Activated naive CD4-positive, alpha-beta T cell treated with Interleukin-2 at 50 U/mL for 16 hours (primary cell): ENCODE measurements at places on chromosomes 2 and 18.

DNA sequence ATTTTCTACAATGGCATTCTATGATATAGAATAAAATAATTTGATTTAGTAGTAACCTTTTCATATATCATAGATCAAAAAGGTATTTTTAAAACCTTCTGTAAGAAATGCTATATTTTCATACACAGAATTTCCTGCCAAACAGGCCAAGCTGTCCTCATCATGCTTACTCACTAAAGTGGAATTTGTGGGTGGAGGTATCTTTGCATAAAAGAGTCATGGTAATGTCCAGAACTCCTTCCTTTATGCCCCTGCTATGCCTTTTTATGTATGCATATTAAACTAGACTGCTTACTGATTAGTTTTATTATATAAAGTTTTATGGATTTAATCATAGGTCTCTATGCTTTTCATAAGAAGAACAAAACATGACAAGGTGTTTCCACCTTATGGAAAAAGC is 27.5 kb upstream of the MARCHF7 start:
- DNase-seq, result no peak

GRCh38 chr18:62877411-62878221 is 162.3 kb downstream of the PHLPP1 start:
- DNase-seq, result no peak

DNA sequence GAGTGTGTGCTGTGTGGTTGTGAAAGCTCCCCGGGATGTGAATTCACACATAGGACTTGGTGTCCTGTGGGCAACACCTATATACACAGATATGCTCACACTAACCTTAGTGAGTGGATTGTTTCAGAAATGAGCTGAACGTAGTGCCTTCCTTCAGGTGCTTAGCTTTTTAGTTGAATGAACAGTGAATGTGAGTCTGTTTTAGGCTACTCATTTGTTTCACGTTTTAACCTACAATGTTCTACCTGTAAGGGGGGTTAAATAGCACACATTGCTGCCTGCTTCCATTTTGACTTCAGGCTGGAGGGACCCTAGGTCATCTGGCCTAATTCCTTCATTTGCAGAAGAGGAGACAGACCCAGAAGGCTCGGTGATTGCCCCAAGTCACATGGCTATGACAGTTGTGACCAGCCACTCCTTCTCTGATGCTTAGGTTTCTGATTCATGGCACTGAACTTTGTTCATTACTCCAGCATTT is 1.0 kb downstream of the PLEK start:
- DNase-seq, result no peak

DNA sequence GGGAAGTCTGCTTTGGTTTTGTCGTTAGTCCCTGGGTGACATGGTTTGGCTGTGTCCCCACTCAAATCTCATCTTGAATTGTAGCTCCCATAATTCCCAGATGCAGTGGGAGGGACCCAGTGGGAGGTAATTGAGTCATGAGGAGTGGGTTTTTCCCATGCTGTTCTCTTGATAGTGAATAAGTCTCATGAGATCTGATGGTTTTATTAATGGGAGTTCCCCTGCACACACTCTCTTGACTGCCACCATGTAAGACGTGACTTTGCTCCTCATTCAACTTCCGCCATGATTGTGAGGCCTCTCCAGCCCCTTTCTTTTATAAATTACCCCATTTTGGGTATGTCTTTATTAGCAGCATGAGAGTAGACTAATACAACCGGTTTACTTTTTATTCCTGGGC is 405.8 kb upstream of the ID2 start:
- no peak for DNase-seq

DNA sequence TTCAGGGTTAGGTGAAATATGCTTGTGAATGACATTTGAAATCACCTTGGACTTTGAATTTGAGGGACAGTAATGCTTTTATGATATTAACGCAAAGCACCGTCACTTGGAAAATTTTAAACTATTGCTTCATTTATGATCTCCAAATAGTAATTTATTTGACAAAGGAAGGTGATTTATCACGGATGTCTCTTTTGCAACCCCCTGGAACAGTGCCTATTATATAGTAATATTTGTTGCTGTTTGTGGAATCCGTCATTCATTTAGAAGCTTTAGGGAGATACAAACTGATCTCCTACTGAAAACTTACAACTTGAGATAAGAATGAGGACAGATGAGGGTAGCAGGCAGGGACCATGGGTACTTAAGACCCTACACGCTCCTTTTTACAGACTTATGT is 10.7 kb upstream of the ZEB2 start:
- no peak for DNase-seq

- no peak for DNase-seq
Measured at GRCh38 chr2:30039101-30039500, 107.7 kb upstream of the YPEL5 start.

GRCh38 chr2:174881678-174882077 is 117.4 kb upstream of the CHRNA1 start:
- no peak for DNase-seq

DNA sequence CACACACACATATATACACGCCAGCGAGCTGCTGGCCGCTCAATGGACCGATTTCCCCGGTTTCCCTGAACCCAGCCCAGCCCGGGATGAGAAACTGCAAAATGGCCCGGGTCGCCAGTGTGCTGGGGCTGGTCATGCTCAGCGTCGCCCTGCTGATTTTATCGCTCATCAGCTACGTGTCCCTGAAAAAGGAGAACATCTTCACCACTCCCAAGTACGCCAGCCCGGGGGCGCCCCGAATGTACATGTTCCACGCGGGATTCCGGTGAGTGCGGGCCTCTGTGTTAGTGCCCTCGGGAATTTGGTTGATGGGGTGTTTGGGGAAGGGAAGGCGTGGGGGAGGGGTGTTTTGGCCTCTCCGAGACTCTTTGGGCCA is 392 bp downstream of the ST8SIA3 start:
- no peak for DNase-seq

DNA sequence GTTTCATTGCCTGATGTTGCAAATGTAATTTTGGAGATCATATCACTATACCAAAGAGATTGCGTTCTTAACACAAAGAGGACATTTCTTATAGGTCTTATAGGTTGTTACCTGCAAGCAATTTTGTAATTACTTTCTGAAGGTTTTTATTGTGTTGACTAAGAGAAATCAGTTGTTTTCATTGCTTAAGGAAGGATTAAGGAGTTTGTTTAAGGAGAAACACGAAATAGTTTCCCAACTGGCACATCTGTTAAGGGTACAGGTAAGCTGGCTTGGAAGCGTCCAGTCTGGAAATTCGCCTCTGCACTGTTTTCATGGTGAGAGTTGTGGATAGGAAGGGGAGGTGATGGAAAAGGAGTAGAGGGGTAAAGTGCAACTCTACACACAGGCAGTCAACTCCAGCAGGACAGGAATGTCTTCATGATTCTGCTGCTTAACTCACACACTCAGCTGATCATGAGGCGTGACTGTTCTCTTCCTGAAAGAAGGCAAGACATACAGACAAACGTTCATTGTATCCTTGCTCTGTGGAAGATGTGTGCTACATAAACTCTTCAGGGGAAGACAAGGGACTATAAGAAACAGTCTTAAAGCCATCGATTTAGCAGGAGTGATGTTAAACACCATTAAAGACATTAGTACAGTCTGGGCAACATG is 61.4 kb upstream of the ACSL3 start:
- no peak for DNase-seq

GRCh38 chr2:178194600-178195389 is 483 bp downstream of the OSBPL6 start:
- DNase-seq, result peak; percentile 6

- no peak for DNase-seq
Measured at GRCh38 chr2:60520151-60520876, 33.1 kb downstream of the BCL11A start.

DNA sequence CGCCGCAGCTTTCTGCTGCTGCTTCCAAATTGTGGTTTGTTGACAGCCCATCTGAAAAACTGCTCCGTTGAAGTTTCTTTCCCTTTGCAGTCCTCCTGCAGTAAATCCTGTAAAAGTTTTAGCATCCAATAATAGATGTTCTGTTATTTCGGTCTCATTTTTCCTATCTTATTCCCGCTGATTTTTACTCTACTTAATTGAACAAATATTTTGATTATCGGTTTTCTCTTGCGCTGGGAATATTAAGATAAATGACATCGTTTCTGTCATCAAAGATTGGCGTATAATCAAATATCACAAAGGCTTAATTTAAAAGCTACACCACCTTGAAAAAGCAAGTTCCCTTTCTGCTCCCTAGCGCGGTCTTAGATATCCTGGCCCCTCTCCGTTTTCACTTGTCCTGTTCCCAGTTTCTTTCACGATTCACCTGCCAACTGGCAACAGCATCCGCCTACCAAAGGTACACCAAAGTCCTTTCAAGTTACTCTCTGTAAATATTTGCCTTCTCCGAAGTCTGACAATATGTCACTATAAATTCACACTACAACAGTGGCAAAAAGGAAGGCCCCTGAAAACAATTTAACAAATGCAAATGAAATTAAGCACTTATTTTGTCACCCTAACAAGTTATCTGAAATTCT is 1.0 kb upstream of the STRN start:
- no peak for DNase-seq

DNA sequence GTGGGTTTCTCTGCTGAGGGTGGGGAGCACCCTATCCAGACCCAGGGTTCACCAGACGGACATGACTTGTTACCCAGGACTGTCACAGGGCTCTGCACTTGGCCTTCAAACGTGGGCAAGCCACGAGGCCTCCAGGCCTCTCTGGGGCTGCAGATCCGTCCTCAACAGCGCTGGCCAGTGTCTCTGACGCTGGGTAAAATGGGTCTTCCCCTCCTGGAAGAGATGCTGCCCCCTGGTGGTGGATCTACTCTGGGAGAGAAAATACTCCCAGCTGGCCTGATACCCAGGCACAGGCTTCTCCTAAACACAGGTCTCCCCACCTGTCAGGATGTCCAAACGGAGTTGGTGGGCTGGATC is 3.7 kb downstream of the GPR17 start:
- DNase-seq, result peak; percentile 86

DNA sequence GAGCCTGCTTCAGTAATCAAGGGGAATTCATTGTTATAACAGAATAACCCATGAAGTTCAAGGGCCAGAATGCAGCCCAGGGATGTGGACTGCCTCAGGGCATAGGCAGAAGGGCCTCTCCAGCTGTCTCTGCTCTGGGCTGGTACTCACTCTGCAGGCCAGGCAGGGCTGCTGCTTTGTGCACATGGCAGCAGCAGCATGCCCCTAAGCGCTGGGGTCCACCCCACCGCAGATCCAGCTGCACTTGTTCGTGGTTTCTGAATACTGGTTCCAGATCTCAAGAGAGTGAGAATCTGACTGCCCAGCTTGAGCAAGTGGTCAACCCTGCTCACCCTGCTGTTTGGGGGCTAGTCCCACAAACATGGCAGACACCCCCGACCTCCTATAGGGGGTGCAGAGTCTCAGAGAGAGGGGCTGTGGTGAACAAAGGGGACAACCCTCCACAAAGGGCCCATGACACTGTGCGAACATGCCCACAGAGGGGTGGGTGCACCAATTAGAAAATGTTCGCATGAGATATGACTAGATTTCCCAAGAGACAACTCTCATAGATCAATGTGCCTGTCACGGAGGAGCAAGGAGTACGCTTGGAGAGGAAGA is 87.3 kb downstream of the ACTR3 start:
- DNase-seq, result no peak

DNA sequence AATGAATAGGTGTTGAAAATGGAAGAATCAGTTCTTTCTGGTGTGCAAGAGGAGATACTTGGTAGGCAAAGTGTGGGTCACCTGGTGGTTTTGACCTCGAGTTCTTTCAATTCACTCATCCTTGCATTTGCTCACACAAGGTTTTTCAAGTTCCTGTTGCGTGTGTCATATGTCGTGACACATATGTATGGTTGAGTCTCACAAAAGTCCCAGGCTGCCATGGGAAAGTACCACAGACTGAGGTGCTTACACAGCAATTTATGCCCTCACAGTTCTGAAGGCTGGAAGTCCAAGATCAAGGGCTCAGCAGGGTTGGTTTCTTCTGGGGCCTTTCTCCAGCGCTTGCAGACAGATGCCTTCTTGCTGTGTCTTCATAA is 64.4 kb downstream of the NCK2 start:
- peak; percentile 56 for DNase-seq

DNA sequence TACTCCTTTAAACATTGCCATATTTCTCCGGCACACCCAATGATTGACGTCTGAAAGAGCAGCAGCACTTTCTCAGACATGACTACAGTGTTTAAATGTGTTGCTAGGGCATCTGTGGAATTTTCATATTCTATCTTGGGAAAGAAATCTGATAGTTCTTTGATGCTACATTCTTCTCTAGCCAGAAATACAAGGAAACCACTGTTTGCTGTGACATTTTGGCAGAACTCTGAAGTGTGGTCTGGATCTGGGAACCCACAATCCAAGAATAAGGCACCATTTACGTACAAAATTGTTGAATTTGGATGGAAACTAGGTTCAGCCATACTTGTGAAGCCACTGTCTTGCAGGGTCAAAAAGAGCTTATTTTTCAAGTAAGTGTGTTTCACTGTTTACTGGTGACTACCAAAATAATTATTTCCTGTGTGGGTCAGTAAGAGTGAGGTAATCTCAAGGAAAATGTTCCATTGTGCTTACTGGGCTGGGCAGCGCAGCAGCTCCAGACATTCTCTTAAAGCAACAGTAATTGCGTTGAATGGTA is 21.3 kb upstream of the CD28 start:
- no peak for DNase-seq

- no peak for DNase-seq
Measured at GRCh38 chr2:26845021-26845420, 2.9 kb upstream of the DPYSL5 start.

- DNase-seq, result no peak
Measured at GRCh38 chr18:335733-336132, 67.9 kb upstream of the THOC1 start.

- no peak for DNase-seq
Measured at GRCh38 chr2:121790276-121790956, 35.0 kb downstream of the TSN start.

DNA sequence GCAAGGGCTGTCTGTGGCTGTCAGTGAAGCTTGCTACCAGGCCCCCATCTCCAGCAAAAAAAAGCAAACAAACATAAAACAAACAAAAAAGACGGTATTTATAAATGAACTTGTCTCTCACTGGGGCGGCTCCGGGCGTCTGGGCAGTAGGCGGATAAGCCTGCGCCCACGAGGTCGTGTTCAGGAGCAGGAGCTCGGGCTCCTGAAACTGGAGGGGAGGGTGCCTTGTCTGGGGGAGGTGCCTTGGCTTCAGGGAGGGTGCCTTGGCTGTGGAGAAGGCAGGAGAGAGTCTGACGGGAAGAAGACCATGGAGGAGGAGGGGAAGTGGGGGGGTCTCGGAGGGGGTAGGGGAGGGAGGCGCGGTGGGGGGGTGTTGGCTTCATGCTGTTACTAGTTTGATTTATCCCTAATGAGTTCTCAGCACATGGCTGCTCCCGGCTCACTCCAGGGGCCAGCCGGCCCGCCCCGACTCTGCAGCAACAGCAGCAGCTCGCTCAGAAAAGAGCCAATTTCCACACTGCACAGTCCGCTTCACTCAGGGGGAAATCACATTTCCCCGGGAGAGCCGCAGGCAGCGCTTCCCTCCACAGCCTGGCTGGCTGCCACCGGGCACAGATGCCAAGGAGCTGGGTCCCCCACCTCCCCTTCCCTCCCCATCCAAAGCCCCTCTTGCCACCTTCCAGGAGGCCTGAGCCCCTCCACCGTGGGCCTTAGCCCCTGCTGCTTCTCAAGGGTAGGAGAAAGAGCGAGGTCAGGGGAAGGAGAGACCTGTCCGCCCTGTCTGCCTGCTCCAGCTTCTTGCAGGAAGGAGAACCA is 38.7 kb downstream of the PSD4 start:
- DNase-seq, result no peak

- no peak for DNase-seq
Measured at GRCh38 chr2:70887208-70887549, 48.5 kb upstream of the ATP6V1B1 start.
